Inflammatory macrophage treated with lipopolysaccharide for 1 hour (primary cell): ENCODE measurements at places on chromosomes 2 and 18.
A peak's percentile ranks its signal among the peaks of the same experiment; 100 is the strongest.

GRCh38 chr18:69658685-69659084 is 258.0 kb downstream of the DOK6 start:
- no peak for DNase-seq

DNA sequence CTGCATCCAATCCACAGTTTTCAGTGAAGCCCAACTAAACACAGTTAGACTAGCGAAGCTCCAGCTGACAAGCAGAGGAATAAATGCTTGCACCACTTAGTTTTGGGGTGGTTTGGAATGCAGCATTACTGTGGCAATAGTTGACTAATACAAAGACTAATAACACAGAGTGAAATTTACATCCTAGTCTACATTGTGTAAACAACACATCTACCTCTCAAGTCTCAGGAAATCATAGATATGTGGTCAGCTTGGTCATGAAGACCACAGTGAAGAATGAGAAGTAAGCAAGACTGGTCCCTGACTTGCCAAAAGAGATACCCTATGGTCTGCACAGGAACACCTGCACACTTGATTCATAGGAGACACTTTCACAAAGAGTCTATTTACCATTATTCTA is 155.1 kb upstream of the TANK start:
- no peak for DNase-seq

DNA sequence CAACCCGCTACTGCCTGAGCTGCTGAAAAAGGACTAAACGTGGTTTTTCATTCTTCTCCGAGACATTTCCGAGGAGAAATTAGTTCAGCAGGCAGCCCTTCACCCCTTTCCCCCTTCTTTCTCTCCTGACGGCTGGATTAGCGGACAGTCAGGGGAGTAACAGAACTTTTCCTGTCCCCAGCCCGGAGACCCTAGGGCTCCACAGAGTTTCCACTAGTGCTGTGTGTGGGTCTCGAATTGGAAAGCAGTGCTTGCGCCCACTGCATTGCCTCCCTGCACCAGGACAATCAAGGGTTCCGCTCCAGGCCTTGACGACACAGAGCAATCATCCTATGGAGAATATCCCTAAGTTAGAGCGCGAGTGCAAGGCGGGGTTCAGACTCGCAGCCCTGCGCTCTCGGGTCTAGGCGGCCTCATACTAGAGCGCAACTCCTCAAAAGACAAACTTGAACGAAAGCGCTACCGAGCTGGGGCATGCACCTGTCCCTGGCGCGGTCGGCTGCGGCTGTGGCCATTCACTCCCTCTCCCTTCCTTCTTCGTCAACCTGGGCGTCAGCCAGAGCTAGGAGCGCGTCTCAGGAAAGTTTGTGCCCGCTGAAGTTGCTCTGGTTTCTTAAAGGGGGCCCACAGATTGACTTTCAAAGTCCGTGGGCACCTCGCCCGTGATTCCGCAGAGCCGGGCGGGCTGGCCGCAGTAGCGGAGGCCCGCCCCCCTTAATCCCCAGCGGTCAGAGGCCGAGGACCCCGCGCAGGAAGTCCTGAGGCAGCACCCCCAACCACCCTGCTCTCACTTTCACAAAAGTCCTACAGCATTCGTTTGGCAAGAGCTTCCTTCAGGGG is 801 bp downstream of the OSR1 start:
- no peak for DNase-seq

DNA sequence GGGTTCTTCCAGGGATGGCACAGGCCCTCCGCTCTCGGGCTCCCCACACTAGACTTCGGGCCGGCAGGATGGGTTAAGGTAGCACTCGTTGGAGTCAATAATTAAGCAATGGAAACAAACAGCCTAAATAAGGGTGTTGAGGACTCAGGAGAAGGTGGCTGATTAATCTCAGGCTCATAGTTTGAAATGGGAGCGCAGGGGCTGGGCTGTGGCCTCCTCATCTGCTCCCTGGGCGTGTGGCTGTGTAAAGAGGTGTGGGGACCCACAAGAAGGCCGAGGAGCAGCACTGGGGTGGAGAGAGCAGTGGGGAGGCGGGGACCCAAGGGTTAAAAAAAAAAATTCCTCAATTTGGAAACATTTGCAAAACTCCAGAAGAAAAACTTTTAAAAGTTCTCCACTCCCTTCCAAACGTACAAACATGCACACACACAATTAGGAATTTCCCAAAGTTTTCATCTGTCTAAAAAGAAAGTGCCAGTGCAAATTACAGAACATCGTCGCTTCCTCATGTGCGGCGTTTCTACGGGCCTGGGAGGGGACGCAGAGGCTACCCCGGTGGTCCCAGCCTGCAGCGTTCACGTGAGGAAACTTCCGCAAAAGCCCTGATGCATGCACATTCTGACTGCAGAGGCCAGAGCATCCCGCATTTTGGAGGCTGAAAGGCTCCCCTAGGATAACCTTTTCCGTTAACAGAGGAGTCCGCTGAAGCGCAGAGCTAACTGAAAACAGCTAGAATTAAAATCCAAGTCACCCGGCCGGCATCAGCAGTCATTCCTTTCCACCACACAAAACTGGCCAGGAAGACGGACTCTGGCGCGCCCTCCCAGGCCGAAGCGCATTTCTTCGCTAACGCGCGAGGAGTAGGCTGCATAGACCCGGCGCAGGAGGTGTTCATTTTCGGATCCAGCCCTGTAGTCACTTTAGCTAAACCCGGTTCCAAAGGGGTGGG is 1.0 kb upstream of the TUBB6 start:
- peak; percentile 70 for DNase-seq

DNA sequence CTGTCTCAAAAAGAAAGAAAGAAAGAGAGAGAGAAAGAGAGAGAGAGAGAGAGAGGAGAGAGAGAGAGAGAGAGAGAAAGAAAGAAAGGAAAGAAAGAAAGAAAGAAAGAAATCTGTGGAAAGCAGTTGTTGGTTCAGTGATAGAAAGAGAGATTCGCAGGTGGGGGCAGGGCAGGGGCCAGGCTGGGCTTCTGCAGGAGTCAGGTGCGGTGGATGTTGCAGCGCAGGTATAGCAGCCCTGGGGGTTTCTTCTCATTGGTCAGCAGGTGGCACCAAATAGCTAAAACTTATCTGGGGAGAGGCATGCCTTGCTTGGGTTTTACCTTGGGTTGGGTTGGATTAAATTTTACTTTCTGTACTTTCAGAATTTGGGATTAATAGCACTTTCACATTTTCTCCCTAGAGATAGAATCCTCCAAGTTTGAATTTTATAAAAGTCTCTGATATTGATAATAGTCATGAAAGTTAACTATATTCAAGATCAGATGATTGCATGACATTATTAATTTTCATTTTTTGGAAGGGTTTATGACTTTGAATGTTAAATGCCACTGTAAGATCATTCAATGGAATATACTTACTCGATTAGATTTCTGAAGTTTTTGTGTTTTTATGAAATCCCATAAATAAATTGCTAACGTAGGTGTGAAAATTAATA is 66.6 kb downstream of the SPTBN1 start:
- peak; percentile 71 for DNase-seq

GRCh38 chr2:111198701-111199100 is 78.0 kb downstream of the BCL2L11 start:
- DNase-seq = no peak

- no peak for DNase-seq
These were observed 88.8 kb downstream of the C1QL2 start for GRCh38 chr2:119069781-119070180.

DNA sequence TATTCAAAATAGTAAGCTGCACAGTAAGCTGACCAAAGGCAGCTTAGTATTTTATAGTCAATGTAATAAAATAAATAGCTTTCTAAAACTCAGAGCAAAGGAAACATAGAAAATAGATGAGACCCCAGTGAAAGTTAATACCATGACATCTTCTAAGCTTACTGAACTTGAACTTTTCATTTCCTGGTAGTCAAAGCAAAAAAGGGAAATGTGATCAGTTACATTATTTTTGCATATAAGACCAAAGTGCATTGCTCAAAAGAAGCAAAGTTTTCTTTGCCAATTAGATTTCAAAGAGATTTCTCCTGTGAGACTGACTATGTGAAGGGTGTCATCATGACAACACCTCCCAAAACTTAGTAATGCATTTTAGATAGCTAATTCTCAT is 70.2 kb downstream of the MYO1B start:
- DNase-seq = no peak

DNA sequence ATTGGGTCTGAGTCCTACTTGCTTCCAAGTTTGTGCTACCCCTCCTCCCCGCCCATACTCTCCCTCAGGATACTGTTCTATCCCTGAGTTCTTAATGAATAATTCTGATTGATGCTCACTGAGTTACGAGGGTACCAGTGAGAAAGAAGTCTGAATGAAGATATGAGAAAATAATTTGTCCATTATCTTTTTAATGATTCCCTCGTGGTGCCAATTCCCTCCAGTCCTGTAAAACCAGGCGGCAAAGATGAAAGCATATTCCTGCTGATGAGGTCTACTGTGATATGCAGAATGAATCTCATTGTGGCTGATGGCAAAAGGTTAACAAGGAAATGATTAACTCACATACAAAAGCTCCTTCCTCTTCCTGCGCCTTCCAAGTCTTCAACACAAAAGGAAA is 650.2 kb upstream of the SLC39A10 start:
- DNase-seq = no peak

GRCh38 chr2:71948781-71949536 is 198.7 kb downstream of the CYP26B1 start:
- DNase-seq = no peak

DNA sequence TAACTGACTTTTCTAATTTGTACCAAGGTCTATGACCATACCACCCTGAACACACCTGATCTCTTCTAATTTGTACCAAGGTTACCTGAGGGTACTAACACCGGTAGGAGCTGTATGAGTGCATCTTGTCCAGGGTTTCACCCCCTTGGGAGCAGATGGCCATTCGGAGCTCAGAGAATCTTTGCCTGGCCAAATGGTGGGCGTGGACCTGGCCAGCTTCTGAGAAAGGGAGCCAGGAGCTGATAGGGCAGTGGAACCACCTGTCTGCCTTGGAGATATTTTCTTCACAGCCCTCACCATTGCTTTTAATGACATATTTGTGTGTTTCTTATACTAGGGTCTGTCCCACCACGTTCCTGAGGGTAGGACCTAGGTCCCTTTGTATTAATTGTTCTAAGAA is 188.9 kb downstream of the LDLRAD4 start:
- DNase-seq = no peak
